Esophagus squamous epithelium (tissue), 5 donors: ENCODE measurements at places on chromosomes 1 and 21.
A peak's percentile ranks its signal among the peaks of the same experiment; 100 is the strongest.

- no peak for DNase-seq
These were observed 85.4 kb upstream of the LRRC8D start for GRCh38 chr1:89735479-89735878.

DNA sequence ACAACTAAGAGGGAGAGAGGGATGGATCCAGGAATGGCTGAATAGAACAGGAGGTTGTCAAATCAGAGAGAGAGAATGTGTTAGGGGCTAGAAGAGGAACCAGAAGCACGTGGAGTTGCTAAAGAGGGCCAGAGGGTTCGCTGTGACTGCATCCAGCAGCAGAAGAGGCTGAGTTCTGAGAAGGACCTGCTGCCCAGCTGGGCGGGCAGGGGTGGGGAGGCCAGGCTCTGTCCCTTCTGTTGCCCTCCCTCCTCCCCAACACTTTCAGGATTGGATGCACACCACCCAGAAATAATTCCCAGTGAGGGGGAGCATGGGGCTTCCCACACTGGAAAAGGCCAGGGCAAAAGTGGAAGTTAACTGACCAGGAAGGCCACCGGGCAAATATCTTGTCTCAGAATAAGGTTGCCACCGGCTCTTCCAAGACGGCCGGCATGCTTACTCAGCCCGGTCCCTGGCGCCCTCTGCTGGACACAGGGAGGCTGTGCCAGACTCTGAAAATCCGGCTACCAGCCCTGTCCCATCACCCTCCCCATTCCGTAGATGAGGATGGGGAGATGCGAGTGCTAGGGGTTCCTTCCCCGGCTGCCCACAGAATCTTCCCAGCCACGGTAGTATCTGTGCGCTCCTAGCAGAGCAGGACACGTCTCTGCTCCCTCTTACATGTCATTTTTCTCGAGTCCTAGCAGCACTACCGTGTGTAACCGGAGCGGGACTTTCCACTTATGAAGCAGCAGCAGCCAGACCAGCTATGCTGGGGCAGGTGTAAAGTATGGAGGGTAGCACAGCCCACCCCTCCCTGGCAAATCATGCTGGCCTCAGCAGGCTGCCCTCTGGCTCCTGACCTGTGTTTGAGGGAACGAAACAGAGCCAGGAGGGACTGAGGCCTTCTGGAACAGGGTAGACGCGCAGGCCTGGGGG lies 46.8 kb upstream of the A3GALT2 start:
- DNase-seq, result peak; percentile 20

DNA sequence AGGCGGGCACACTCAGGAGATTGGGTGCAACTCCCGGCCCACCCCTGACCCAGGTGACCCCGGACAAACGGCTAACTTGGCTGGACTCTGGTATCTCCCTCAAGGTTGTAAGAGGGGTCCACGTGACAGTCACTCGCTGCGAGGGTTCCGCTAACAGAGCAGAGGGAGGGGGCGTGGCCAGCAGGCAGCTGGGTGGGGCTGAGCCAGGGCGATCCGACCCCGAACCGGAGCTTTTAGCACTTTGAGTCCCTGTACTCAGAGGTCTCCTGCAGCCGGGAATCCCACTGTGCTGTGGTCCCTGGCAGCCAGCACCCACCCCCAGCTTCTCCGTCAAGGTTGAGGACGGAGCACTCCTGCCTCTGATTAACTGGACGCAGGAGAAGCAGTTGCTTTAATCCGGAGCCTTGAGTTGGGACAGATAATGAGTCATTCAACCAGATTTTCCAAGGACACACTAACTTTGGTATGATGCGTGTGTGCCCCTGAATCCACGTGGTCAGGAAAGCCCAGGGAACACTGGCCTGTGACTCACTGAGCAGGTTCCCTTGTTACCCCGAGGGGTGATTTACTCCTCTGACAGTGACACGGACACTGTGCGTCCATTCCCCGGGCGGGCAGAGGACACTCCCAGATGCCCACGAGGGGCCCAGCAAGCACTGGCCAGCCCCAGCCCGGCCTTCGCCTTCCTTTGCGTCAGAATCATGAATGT lies 16.8 kb downstream of the TRPM2 start:
- no peak for DNase-seq

- no peak for DNase-seq
These were observed 71.8 kb downstream of the DISP3 start for GRCh38 chr1:11550664-11551283.

- no peak for DNase-seq
These were observed 10.3 kb downstream of the AGO1 start for GRCh38 chr1:35893051-35893879.

GRCh38 chr1:109823543-109824348 lies 60.0 kb upstream of the EPS8L3 start:
- no peak for DNase-seq

GRCh38 chr1:85078903-85079302 lies 30.6 kb upstream of the MCOLN3 start:
- DNase-seq, result no peak

DNA sequence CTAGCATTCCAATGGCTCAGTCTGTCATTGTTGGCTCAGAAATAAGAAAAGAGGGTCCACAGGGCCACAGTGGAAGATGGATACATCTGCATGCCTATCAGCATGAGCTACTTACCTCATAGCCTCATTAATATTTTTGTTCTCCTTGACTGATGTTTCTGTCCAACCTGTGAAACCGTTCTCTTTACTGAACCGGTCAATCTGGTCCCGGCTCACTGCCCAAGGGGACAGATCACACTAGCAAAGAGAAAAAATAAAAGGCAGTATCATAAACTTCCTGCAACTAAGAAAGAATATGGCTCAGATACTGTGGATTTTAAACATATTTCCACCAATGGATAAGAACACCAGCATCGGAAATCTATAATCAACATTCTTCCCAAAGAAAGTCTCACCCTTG lies 4.7 kb downstream of the RAB29 start:
- DNase-seq, result no peak

DNA sequence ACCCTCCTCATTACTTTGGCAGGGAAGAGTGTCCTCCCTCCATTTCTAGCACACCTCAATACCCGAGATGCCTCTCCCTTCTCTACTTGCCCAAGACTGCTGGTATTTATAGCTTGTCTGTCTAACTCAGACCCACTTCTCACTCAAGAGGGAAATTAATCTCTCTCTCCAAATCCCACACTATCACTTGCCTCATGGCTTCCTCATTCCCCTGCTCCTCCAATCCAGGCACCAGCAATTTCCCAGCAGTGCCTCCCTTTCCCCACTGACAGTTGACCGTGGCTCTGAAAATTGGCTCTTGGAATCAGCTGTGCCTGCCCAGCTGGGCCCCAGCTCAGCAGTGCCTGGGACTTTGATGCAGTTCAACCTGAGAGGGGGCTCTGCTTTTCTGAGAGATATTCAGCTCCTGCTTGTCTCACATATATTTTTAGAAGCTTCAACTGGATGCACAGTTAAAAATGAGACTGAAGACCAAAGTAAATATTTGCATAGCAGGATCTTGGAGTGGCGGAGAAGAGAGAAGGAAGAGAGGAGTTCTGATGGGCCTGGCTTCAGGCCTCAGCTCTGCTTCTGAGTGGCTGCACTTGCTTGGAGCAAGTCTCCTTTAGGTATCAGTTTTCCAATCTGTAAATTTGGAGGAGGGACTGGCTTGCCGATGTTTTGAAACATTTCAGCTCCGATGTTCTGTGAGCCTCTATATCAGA lies 81.1 kb upstream of the SPATA6 start:
- no peak for DNase-seq

- no peak for DNase-seq
These were observed 56.5 kb downstream of the IRF2BP2 start for GRCh38 chr1:234553240-234554188.

DNA sequence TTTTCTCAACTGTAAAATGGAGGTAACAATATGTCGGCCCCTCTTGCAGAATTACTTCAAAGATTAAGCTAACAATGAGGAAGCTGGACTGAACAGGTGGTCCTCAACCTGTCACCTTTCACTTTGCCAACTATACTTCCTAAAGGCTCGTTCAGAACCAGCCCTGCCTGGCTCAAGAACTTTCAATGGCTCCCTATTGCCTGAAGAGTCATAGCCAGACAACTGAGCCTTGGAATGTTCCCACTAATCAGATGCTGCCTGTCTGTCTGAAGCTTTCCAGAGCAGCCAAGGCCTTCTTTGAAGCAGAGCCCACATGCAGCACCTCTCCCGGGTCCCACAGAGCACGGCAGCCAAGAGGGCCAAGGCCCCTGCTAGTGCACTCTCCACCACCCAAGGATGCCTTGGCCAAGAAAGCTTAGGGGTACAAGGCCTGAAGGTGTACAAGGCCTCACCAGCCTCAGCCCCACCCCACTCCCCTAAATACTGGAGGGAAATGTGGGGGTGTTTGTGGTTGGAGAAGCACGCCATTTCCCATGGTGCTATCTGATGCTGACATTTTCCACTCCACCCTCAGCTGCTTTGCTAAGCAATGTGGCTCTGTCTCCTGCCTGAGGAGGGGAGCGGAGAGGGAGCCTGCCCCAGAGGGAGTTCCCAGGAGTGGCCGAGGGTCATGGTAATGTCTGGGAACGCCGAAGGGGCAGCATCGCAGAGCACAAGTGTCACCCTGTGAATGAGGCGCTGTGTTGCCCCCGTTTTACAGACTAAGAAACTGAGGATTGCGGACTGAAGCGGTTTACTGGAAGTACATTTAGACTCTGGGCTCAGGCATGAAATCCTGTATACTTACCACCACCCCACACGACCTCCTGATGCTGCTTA lies 8.2 kb upstream of the LAPTM5 start:
- no peak for DNase-seq

- no peak for DNase-seq
These were observed 4.5 kb upstream of the CATSPERE start for GRCh38 chr1:244456586-244456985.

DNA sequence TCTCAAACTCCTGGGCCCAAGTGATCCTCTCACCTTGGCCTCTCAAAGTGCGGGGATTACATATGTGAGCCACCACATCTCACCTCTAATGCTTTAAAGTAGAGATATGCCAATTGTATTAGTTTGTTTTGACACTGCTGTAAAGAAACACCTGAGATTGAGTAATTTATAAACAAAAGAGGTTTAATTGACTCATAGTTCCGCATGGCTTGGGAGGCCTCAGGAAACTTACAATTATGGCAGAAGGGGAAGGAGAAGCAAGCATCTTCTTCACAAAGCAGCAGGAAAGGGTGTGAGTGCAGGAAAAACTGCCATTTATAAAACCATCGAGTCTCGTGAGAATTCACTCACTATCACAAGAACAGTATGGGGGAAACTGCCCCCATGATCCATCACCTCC lies 3.5 kb upstream of the MYCL start:
- no peak for DNase-seq

DNA sequence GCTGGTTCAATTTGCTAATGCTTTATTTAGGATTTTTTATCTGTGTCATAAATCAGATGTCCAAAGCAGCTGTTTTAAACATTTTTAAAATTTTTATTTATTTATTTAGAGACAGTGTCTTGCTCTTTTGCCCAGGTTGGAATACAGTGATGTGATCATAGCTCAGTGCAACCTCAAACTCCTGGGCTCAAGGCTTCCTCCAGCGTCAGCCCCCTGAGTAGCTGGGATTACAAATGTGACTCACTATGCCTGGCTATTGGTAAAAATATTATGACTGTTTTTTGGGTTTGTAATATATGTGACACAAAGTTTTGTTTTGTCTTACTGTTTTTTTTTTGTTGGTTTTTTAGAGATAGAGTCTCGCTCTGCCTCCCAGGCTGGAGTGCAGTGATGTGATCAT lies 11.8 kb downstream of the ZBED6 start:
- no peak for DNase-seq

GRCh38 chr1:186654741-186655140 lies 25.5 kb downstream of the PTGS2 start:
- no peak for DNase-seq

DNA sequence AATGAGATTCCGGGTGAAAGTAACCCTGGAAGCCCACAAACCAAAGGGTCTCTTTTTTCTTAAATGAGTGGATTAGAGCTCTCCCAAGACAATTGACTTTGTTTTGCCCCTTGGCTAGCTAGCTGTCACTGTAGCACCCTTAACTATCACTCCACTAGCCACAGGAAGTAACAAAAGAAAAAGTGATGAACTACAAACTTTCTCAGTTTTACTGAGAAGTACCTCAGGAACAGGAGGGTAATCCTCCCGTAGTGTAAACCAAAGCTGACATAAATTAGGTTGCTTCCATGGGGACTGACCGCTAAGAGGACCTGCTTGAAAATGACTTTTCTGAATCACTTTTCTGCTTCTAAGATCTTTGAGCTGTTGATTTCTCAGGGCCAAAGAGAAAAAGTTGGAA lies 240.1 kb downstream of the BARHL2 start:
- DNase-seq, result no peak

DNA sequence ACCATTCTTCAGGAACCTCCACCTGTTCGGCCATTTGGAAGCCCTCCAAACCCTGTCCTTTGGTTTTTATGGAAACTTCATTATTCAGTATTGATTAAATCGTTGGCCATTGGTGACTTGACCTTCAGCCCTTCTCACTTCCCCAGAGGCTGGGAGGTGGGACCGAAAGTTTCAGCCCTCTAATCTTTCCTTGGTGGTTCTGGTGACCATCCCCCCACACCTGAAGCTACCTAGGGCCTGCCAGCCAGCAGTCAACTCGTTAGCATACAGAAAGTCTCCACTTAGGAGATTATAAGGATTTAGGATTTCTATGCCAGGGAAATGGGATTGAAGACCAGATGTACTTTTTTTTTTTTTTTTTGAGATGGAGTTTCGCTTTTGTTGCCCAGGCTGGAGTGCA lies 6.7 kb downstream of the DHX9 start:
- DNase-seq, result no peak

- DNase-seq, result no peak
These were observed 30.3 kb downstream of the SELL start for GRCh38 chr1:169681140-169681539.

- no peak for DNase-seq
These were observed 17.1 kb downstream of the KCNJ6 start for GRCh38 chr21:37899146-37899545.

DNA sequence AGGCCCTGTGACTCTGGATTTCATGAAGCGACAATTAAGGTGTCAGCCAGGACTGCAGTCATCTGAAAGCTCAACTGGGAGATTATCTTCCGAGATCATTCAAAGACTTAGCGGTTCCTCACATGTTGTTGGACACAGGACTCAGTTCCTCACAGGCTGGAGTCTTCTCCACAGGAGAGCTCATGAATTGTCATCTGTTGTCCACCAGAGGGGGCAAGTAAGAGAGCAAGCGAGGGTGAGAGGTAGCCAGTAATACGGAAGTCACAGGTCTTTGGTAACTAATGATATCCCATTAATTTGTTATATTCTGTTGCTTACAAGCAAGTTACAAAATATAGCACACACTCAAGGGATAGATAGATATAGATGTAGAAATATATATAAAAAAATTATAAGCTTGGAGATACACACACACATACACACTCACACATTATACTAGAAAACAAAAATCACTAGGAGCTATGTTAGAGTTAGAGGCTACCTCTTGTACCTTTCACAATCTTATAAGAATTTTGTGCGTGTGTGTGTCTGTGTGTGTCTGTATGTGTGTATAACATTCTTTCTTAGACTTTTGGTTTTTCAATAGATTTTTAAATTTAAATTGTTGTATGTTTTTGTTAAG lies 1695.3 kb downstream of the BRINP3 start:
- no peak for DNase-seq

- no peak for DNase-seq
These were observed 173.2 kb upstream of the ATP1B1 start for GRCh38 chr1:168933141-168933805.

- DNase-seq, result no peak
These were observed 614.3 kb upstream of the ADAMTS5 start for GRCh38 chr21:27581168-27581567.

GRCh38 chr1:109395602-109396512 lies 1.9 kb downstream of the SORT1 start:
- no peak for DNase-seq
